ENCODE measurements at places on chromosomes 1 and 21.

DNA sequence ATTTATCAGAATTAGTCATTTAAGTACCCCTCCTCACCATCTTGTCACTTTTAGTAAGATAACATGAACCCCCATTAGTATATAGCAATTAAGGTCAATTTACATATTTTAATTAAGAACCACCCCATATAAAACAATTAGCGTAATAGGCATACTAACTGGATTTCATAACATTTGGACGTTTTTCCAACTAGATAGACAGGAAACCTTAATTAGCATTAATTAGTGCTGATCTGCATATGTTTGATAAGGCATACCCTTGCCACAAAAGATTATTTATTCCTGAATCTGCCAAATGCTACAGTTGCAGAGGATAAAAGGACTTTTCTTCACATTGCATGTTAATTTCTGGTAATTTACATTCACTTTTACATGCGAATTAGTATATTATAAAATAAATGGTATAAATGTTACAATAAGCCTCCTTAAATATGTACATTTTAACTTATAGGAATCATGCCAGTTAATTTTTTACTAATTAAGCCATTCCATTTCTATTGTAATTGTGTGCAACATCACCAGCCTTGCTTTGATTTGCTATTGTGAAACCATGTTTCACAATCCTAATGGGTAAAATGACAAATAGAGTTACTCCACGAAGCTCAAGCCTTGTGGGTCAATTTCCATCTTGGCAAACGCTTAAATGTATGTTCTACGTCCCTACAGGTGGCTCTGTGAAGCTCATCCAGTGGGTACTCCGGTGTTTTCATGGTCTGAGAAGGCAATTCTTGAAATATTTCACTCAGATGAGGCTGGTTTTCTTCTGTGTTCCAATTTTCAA is 469.6 kb downstream of the DPYD start:
- DNase-seq: no peak

GRCh38 chr1:21368515-21369289 is 71.2 kb upstream of the NBPF3 start:
- no peak for DNase-seq

DNA sequence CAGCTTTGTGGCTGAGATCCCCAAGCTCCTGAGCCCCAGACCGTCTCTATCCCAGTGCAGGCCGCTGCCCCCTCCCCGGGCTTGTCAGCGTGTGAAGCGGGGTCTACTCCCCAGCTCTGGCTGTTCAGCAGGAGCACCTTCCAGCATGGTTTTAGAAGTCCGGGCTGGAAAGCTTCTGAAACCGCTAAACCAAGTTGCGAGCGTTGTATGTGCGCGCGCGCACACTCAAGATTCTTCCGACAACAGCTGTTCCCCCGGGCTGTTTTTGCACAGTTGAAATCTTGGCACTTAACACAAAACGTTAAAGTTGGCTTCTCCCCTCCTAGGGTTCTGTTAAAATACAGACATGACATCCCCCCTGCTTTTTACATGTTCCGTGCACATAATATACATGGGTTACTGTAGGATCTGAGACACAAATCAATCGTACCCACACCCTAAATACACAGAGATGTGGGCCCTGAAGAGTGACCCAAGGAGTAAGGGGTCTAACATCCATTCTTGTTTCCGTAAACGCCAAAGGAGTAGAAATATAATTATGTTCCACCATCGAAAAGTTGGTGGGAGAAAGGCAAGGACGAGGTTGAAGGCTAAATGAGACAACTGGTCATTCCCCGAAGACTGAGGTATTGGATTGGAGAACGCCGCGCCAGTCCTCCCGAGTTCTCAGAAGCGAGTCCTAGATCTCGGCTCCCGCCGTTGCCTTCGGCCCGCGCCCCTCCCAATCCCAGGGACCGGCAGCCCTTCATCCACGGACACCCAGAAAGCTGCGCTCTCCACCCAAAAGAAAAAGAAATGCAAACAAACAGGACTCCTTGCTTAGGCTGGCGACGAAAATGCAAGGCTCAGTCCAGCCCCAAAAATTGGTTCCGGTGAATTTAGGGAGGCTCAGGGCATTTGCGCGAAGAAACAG is 1.3 kb downstream of the TBX15 start:
- no peak for DNase-seq

DNA sequence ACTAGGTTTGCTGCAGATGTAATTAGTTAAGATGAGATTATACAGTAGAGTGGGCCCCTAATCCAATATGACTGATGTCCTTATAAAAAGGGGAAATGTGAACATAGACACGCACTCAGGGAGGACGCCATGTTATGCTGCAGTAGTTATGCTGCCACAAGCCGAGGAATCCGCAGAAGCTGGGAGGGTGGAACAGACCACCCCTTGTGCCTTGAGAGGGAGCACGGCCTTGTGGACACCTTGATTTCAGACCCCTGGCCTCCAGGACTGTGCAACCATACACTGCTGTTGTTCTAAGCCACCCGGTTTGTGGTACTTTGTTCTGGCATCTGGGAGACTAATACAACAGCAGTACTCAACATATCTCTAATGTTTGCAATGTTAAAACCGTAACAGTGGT is 57.9 kb upstream of the HIVEP3 start:
- DNase-seq: no peak

- no peak for DNase-seq
Measured at GRCh38 chr1:228646717-228647522, 88.4 kb upstream of the RHOU start.

GRCh38 chr1:25784575-25785051 is 15.4 kb upstream of the SELENON start:
- no peak for DNase-seq

DNA sequence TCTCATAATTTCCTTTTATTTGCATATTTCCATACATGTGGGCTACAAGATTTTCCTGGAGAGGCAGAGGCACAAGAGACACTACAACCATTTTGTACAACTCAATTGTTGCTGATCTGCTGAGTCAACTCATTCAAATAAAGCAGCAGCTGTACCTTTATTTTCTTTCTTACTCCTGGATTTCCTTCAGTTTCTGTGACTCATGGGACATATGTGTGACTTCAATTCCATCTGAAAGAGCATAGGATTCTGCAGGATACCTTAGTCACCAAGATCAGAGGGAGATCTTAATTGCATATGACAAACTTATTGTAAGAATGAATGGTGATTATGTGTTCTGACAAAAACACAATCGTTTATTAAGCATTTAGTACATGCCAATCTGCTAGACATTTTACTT is 2219.4 kb downstream of the NCAM2 start:
- DNase-seq: no peak

Data from stimulated activated CD8-positive, alpha-beta memory T cell treated with anti-CD3 and anti-CD28 coated beads, Interleukin-7, amount 100 ng/mL, for 24 hours (primary cell).